Keratinocyte (primary cell): ENCODE measurements at places on chromosomes 3 and 15.

DNA sequence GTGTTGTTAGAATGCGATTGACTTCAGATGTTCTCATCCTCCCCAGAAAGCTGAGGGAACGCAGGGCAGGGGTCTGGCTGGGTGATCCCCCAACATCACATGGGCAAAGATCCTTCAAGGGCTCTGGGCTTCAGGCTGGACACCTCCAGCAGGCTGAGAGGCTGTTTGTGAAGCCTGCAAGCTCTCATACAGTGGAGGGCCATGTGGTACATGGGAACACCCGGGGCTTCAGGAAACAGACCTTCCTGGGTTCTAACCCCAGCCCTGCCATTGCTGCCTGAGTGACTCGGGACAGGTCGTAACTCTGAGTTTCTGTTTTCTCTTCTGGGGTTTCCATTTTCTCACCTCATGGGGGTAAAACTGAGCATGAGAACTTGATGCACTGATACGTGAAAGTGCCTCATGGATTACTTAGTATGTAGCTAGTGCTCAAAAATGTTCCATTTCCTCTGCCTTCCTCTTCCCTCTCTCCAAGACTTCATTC is 81.2 kb downstream of the TLE3 start:
- DNase-seq: no peak

GRCh38 chr3:192422997-192423342 is 304.4 kb downstream of the FGF12 start:
- no peak for DNase-seq

DNA sequence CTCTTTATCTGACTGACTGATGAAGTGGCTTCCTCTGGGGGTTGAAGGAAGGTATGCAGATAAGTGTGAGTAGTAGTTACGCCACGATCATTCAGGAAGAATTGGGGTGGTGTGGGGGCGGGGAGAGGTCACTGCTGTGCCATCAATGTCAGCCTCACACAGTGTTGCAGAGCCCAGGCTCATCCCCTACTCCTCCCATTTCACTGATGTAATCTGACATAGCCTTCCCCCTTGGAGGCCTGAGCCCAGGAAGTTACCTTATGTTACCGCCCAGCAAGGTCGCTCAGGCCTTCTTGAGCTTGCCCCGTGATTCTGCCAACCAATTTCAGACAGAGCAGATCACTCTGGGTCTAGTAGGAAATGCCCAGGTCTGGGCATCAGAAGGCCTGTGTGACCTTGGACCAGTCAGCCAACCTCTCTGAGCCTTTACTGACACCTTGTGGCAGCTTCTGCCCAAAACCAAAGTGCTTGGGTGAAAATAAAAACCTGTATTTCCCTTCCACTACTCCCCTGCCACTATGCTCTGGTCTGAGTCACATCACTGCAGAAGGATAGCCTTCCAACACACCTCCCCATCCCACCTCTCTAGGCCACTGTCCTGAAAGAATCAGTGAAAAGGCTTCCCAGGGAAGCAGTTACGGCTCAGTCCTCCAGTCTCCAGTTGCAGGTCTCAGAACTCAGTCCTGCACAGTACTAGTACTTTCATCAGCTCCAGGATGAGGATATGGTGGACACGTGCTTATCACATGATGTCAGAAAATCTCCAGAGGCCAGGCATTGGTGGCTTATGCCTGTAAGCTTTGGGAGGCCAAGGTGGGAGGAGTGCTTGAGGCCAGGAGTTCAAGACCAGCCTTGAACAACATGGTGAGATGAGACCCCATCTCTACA is 28.1 kb upstream of the INSYN1 start:
- DNase-seq: no peak

GRCh38 chr3:187062526-187063177 is 76.6 kb downstream of the RPL39L start:
- no peak for DNase-seq

DNA sequence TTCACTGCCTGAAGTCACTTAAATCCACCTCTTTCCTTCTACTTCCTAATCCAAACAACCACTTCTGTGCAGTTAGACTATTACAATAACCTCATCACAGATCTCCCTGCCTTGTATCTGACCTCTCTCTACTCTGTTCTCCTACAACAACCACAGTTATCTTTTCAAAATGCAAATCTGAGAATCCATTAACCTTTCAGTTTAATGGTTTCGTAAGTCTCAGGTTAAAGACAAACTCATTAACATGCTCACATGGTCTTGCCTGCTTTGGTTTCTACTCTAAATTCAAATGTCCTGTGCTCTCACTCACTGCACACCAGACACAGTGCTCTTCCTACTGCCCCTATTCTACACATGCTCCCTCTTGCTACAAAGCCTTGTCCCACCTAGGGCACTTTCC is 406.5 kb upstream of the THBS1 start:
- DNase-seq: no peak

DNA sequence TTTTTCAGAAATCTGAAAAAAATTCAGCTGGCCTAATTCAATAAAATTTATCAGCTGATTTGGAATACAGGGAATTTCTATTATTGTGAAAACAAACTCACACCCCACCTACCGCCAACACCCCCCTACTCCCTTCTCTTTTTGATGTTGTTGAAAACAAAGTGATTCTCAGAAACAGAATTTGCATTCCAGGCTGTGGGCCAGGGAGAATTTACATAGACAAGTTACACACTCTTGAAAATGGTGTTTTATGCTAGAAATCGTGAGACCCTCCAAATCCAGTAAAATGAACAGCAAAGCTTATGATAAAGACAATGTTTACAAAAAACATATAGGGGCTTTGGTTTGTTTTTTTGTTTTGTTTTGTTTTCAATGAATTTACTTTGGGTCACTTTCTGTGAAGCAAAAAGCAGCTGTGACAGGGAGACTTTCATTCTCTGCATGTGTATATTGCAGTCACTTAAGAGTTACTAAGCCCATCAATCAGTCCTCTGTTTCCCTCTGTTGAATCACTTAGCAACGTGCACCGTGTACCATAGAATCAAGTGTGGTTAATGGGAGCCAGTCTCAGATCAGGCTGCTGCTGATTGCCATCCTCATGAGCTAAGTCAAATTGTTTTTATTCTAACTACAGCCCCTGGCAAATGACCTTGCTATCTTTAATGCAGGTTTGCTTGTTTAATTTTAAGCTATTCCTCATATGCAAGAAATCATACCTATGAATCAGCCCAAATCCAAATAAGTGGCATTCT is 159.8 kb downstream of the ALCAM start:
- DNase-seq: no peak

DNA sequence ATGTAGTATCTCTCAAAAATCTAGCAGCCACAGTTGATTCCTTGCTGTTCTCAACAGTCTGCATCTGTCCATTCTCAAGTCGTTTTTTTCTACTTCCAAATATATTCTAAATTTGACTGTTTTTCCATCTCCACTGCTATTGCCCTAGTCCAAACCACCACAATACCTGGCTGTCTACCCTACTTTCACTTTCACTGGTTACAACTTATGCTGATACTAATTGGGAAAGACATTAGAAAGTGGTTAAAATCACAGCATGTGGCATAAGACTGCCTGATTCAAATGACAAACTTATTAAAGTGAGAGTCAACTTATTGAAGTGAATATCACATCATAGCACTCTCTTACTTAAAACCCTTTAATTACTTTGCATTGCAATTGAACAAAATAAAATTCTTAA is 72.6 kb downstream of the CHST2 start:
- no peak for DNase-seq

- no peak for DNase-seq
Measured at GRCh38 chr3:117322866-117323265, 613.3 kb downstream of the TUSC7 start.

GRCh38 chr3:187920030-187920429 is 174.8 kb upstream of the BCL6 start:
- DNase-seq: no peak

DNA sequence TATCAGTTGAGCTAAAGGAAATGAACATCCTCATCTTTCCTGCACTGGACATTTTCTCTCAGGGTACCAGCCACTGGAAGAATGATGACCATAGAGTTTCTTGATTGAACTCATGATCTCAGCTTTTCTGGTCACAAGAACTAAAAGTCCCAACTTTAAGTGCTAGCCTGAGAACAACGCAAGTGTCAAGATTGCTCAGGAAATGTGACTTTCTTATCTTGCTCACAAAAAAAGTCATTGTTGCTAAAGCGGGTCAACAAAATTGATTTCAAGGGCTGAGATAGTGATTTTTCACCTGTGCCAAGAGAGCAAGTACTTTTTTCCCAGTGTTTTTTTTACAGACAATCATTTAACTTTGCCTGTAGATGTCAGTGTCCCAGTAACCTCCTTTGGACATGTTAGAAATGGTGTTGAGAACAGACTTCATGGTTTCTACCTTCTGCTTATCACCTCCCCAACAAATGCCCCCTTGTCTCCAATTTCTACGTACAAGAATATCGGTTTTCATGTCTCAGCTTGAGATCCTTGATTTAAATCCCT is 125.9 kb downstream of the SEMA6D start:
- DNase-seq: no peak

GRCh38 chr3:30085486-30085885 is 520.9 kb upstream of the TGFBR2 start:
- no peak for DNase-seq

DNA sequence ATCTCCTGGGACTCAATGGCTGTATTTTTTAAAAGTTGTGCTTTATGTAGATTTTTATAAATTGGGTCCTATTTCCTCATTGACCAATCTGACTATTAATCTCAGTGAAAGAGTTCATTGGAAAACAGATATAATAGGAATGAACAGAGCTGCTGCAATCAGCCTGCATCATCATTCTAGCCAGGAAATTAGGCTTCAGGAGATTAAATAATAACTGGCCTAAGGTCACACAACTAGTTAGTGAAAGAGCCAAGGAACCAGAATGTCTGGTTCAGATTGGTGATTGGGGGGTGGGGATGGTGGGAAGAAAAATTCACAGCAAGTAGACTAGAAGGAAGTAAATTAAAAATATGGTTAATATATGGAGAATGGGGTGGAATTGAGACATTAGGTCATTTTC is 180.9 kb upstream of the ROPN1 start:
- DNase-seq: no peak

DNA sequence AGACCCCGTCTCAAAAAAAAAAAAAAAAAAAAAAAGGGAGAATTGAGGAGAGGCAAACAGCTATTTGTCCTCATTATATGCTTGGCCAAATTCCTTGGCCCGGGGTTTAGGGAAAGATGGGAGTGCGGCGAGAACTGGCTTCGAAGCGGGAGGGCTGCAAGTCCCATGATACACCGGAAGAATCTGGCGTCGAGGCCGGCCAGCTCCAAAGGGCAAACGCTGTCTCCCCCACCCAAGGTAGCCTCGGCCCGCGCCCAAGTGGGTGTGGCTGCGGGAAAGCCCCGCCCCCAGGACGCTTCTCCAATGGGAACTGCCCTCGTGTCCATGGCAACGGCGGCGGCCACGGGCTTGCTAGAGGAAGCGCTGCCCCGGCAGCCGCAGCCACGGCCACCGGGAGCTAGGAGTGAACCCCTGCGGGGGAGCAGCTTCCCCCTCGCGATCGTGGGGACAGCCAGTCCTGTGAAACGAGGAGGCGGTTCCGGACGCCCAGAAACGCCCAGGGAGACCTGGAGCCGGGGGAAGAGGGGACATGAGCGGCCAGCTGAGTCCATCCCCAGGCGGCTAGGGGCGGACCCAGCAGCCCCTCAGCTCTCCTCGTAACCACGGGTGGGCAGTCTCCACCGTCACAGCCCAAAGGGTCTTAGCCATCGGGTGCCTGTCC is at the start of gene TTLL13:
TTLL13 (plus strand) TSS at position 354 of the 661 bp plus-strand sequence. CDS start 1,075 bp downstream, outside the sequence.
- DNase-seq: no peak

DNA sequence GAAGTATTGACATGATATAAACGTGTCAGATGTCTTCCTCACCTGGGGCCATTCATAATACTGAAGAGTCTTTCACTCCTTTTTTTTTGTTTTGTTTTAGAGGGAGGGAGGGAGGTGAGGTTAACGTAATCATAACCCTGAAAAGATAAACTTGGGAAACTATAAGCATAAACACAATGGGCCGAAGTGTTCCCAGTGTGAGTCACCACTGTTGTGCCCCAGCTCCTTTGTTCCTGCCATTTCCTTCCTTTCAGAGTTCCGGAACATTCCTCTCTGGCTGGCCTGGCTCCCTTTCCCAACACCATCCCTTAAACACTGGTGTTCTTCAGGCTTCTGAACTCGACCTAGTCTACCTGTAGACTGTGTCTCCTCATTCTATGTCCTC is 18.6 kb downstream of the PLD1 start:
- DNase-seq: no peak

- DNase-seq: no peak
Measured at GRCh38 chr3:182233405-182233804, 521.7 kb downstream of the SOX2 start.

GRCh38 chr3:158762701-158763100 is 30.4 kb upstream of the RARRES1 start:
- DNase-seq: no peak

GRCh38 chr15:51155016-51155580 is 60.4 kb upstream of the TNFAIP8L3 start:
- no peak for DNase-seq

GRCh38 chr3:29628795-29629194 is 347.9 kb downstream of the RBMS3 start:
- DNase-seq: no peak

GRCh38 chr3:178520451-178520850 is 15.8 kb upstream of the KCNMB2 start:
- DNase-seq: no peak

- no peak for DNase-seq
Measured at GRCh38 chr3:10437272-10437994, 68.0 kb downstream of the ATP2B2 start.

DNA sequence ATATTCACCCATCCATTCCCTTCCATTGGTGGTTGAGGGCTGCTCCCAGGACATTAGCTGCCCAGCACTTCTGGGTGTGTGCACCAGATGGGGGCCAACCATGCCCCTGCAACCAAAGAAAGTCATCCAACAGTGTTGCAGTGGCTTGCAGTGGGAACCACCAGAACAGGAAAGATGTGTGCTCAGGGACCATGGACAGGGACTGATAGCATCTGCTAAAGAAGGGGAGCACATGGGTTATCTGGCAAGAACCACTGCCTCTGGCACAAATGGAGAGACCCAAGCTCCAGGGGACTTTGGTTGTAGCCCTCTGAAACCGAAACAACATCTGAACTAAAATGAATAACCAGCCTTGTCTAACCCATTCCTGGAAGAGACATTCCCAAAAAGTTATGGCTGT is 8.1 kb downstream of the DCLK3 start:
- no peak for DNase-seq

- DNase-seq: no peak
Measured at GRCh38 chr3:51999846-52000245, 4.2 kb upstream of the RPL29 start.

GRCh38 chr3:128155616-128156360 is 2.5 kb downstream of the EEFSEC start:
- no peak for DNase-seq

- no peak for DNase-seq
Measured at GRCh38 chr15:95620934-95621579, 709.4 kb upstream of the NR2F2 start.

DNA sequence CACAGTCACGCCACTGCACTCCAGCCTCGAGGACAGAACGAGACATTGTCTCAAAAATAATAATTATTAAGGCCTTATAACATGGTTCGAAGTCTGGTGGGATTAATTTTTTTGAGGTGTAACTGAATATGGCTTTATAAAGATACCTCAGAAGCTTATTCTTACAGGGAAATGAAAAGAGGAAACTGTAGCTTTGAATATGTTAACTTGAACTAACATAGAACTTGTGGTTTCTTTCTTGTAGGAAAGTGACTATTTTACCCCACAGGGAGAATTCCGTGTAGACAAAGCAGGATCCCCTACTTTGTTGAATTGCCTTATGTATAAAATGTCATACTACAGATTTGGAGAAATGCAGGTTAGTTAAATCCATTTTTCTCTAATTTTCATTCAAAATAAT is 96.3 kb downstream of the STT3B start:
- DNase-seq: no peak

- DNase-seq: no peak
Measured at GRCh38 chr15:69609176-69609575, 156.6 kb downstream of the RPLP1 start.

GRCh38 chr3:63937661-63938651 is 25.8 kb upstream of the SCAANT1 start:
- no peak for DNase-seq
